ENCODE measurements at places on chromosomes 5 and 9.

DNA sequence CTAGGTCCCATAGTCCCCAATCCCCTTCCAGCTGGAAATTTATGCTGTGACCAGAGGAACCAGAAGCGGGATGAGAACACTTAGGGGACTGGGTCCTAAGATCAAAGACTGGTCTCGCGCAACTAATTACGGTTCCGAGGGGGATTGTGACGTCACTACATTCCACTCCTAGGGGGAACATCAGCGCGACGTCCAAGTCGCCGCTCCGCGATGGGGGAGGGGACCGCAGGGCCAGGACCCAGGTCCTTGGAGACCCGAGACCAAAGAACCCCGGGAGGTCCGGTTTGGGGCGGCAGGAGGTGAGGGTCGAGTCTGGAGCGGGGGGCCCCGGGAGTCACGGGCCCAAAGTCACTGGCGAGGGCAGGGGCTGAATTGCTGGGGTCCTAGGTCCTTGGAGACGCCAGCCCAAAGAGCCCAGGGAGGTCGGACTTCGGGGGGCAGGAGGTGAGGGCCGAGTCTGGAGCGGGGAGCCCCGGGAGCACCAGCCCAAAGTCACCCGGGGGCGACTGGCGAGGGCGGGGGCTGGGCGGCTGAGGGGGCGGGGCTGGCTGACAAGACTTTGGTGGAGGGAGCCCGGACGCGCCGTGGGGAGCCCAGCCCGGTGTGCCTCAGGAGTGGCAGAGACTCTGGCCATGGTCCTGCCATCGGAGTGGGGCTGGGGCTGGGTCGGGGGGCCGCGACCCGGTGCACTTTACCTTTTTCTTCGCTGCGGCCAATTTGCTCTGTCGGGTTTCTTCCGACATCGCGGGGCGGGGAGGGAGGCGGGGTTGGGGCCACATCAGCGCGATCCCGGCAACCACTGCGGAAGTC, at the start of gene GOLGA2:
TSS of gene GOLGA2 (minus strand) at position 810 of the 810 bp plus-strand sequence. CDS start at position 779, 31 bp downstream.
- DNase-seq: peak; percentile 83

GRCh38 chr5:155886311-155887031, 440.5 kb upstream of the SGCD start:
- DNase-seq: no peak

- DNase-seq: peak; percentile 26
Observed at GRCh38 chr9:6686396-6686795, 40.9 kb upstream of the GLDC start.

GRCh38 chr5:32583582-32584232, 1.6 kb upstream of the SUB1 start:
- peak; percentile 69 for DNase-seq

- DNase-seq: no peak
Observed at GRCh38 chr9:35766997-35767396, 12.9 kb upstream of the MSMP start.

DNA sequence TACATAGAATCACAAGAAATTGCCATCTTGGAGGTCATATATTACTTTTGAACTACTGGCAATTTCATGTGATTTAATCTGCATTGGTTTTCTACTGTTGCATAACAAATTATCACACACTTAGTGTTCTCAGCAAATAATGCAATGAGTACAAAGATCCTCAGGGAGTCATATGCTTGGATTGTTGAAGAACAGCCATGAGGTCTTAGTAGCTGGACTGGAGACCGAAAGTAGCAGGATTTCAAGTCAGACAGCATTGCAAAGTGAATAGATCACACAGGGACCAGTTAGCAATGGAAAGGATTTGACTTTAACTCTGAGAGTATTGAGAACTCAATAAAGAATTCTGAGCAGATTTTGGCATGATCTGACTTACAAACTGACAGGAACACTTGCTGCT, 32.2 kb upstream of the FRMD3 start:
- DNase-seq: no peak

Measured in GM20000 (cell line).